Trophoblast cell (in vitro differentiated cells and primary cell): ENCODE measurements at places on chromosomes 12 and 14.

DNA sequence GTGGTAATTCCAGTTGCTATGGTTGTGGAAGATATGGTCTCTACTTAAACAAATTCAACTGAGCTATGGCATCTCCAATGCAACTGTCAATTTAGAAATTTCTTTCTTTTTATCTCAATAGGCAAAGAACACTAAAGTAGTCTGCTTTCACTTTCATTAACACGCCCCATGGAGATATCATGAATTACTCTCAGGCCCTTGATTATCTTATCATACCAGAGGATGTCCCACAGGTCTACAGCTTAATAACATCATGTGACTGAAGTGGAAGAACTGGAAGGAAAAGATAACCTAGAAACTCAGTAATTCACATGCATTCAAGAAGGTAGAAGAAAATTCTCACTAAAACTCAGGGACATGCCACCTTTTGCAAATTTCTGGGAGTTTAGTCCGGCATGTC is 114.3 kb downstream of the FLRT2 start:
- no peak for DNase-seq

DNA sequence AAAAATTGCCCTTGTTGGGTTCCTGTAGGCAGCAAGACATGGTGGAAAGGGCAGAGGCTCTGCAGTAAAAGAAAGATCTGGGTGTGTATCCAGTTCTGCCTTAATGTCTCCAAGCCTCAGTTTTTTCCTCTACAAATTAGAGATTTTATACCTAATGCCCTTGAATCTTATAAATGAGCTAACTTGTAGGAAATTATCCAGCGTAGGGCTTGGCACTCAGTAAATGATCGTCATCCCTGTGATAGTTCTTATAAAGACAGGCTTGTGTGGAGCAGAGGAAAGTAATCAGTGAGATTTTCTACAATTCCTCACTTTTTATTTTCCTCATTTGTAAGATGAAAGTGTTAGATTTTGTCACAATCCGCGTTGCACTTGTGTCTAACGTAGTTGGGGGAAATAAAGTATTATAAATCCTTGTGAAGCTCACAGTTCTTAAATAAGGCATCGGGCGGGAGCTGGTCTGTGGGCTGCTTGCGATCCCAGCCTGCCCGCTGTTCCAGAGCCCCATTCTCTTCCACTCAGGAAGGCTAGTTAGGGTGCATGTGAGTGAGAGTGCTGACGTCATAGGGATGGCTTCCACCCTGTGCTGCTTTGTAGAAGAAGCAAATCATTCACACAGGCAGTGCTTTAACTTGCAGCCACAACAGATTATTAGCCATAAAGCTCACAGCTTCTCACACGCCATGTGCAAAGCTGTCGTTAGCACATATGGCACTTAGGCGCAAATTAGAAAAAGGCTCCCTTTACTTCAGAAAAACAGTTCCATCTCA is 87.6 kb downstream of the EML1 start:
- DNase-seq = no peak

DNA sequence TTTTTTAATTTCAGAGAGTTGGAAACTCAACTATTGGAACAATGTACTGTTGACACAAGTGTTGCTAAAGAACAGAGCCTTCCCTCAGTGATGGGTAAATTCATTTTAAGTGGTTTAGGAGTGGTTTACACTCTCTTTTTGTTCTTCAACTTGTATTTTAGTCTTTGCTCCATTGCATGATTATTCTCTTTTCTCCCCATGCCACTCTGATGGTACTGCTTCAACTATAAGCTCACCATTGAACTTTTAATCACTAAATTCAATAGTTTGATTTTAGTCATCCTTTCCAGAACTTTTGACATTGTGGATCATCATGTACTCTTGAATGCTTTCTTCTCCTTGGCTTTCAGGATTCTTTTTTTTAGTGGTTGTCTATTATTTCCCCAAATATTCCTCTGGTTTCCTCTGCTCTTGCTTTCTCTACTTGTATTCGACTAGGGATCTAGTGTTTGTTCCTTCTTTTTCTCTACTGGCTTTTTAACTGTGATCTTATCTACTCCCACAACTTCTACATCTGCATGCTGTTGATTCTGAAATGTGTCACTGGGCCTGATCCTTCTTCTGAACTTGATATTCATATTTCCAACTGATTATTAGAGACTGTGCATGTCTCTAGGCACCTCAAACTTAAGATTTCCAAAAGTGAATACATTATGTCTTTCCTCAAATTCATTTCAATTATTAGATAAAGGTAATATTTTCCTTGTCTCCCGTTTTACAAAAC is 15.4 kb downstream of the ACTR10 start:
- no peak for DNase-seq

DNA sequence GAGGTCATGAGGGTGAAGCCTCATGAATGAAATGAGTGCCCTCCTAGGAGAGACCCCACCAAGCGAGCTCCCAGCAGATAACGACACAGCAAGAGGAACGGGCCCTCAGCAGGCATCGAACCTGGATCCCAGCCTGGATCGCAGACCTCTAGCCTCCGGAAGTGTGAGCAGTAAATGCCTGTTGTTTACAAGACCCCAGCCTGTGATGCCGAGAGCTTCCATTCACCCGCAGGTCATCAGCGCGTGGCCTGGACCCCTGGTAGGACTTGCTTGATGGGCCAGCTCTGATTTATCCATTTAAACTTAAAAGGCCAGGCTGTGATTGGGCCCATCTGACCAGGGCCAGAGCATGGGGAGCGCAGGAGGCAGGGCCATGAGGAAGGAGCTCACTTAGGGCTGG is 7.0 kb downstream of the TMEM179 start:
- DNase-seq = no peak

GRCh38 chr12:108266131-108266530 is 73.0 kb downstream of the CMKLR1 start:
- DNase-seq = no peak

GRCh38 chr12:116556964-116557698 is 2.0 kb upstream of the MAP1LC3B2 start:
- DNase-seq = no peak

DNA sequence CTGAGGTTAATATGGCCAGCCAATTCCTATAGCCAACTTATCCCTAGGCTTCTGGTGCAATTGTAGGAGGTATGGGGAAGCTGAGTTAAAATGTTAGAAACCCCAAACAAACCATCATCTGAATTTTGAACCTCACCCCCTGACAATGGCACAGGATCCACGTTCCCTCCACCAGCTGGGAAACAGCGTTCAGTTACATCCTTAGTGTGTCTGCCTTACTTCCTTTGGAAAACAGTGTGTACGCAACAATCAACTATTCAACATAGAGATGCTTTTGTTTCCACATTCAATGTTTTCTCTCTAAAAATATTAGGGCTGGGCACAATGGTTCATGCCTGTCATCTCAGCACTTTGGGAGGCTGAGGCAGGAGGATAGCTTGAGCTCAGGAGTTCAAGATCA is 203.4 kb downstream of the TTC7B start:
- no peak for DNase-seq

GRCh38 chr12:101619026-101619786 is 24.4 kb downstream of the MYBPC1 start:
- DNase-seq = no peak

DNA sequence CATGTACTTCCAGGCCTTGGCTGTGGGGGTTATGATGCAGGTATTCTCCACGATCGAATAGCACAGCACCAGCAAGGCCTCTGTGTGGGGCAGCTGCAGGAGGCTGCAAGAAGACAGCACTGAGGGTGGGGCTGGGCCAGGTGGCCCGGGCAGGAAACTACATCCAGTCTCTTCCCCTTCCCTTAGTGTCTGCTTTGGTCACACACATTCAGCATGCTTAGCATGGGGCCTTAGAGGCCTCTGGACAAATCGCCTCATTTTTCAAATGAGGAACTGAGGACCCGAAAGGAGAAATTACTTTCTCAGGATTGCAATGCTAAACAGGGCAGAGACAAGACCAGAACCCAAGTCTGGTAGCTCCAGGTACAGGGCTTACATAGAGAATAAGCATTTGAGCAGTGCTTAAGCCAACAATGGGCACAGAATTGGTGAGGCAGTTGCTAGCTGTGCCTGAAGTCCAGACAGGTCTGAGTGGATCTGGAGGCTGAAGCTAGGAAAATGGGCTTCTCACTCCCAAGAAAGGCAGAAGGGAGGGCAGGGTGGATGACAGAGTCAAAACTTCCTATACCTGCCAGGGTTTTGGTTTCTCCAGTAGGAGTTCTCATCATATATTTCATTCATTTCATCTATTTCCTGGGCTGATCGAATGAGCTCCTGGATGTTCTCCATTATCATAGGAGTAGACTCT is 3.5 kb downstream of the ACRBP start:
- DNase-seq = no peak

GRCh38 chr14:59511916-59512575 is 27.7 kb downstream of the JKAMP start:
- no peak for DNase-seq

DNA sequence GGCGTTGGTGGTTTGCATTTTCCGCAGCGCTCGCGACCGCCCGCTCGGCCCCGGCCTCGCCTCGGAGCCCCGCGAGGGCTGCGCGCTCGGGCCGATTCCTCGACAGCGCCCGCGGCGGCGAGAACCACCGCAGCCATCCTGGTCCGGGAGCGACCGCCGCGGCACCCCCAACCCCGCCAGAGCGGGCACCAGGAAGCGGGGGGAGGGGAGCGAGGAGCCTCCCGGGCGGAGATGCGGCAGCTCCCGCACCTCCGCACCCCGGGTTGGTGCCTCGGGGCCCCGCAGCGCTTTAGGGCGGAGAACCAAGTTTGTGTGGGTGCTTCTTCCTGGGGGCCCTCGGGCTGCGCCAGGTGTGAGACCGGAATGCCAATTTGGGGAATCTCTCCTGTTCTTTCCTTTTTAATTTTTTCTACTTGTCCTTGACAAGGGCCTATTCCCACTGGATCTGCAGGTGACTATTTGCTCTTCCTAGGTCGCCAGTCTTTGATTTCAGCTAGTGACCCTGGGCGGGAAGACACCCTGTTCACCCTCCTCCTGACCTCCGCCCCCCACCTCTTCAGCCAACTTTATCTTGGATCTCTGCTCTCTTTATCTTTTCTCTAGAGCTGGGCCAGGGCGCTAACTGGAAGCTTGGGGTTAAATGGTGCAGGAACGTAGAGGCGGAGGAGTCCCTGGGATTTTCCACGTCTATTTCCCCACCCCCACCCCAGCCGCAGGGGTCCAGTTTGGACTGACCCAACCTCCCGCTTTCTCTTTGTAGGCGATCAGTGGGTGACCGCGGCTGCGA is at the start of gene SOCS2:
Gene SOCS2, plus strand, starts transcription at position 751 of the 787 bp plus-strand sequence. CDS start 223 bp downstream, outside the sequence.
- peak; percentile 53 for DNase-seq

DNA sequence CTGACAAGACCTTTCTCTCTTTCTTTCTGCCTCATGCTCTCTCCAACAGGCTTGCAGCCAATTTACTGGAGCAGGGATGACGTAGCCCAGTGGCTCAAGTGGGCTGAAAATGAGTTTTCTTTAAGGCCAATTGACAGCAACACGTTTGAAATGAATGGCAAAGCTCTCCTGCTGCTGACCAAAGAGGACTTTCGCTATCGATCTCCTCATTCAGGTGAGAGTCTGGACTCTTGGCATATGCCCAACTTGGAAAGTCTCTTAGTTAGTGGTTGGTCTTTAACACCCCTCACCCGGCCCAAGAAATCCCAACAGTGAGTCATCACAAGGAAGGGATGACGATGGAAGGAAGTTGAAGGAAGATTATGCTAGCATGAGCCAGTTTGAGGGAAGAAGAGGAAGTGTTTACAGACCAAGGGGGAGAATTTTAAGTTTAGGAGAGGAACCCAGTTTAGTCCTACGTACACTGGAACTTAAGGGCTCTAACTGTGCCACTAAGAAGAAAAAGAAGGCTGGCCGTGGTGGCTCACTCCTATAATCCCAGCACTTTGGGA is 189.7 kb downstream of the ETV6 start:
- DNase-seq = no peak

DNA sequence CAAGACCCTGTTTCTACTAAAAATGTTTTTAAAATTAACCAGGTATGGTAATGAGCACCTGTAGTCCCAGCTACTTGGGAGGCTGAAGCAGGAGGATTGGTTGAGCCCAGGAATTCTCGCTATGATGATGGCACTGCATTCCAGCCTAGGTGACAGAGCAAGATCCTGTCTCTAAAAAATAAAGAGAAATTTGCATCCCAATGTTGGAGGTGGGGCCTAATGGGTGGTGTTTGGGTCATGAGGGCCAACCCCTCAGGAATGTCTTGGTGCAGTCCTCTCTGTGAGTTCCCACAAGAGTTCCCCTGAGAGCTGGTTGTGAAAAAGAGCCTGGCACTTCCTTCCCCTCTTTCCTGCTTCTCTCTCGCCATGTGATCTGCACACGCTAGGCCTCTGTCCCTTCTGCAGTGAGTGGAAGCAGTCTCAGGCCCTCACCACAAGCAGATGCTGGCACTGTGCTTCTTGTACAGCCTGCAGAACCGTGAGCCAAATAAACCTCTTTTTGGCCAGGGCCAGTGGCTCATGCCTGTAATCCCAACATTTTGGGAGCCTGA is 11.3 kb downstream of the ACOT6 start:
- peak; percentile 44 for DNase-seq

- DNase-seq = no peak
Observed at GRCh38 chr12:71682466-71682865, 3.4 kb upstream of the TMEM19 start.

DNA sequence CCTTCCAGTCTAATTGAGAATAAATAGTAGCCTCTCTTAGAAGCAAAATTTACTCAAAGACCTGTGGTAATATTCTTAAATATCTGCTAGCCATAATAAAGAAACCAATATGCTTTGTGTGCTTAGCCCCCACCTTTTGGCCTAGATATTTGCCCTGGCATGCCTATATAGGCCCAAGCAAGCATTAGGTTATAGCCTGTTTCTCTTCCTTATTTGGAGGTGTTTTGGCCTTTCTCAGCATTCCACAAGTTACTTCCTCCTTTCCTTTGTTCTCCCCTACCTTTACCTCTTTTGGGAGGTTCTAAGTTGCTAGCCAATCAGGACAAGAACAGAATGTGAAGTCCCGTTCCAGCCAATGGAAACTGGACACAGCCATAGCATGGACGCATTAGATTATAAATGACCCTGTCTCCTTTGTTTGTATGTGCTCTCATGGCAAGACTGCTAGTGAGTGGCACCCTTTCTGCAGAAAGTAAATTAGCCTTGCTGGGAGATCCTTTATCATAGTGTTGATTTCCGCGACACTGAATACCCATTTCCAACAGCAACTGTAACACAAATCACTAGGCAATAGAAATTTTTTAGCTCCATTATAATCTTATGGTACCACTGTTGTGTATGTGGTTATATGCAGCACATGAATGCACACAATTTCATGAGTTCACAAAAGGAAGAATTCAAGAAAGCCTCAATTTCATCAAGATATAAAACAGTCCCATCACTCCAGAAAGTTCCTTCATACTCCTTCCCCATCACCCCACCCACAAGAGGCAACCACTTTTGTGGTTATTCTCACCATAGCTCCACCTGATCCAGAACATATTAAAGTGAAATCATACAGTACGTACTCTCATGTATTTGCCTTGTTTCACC is 37.6 kb downstream of the CEP83 start:
- no peak for DNase-seq

DNA sequence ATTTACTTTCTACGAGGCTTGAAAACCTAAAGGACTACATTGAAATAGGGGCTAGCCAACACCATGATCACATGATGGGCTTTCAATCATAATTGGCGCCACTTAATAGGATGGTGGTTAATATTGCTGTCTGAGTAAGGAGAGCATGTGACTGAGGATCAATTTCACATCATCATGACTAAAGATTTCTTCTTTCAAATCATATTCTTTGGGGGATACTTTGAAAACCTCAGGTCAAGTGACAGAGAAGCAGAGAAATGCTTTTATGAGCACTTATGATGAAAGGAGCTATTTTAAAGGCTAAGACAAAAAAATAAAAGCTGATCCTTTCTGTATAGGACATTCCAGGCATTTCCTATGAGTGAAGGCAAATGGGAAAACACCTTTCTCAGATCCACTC is 42.9 kb upstream of the KRAS start:
- DNase-seq = no peak

- DNase-seq = peak; percentile 87
Observed at GRCh38 chr12:28872654-28873268, 276.3 kb upstream of the FAR2 start.
